ENCODE measurements at places on chromosomes 13 and 19. TPM values are rescaled to one million over a fixed set of nuclear protein-coding genes. Genes with fewer than 3 reads are reported as not detected.

- DNase-seq, result no peak
Measured at GRCh38 chr19:28855216-28855615, 357.7 kb downstream of the UQCRFS1 start.

DNA sequence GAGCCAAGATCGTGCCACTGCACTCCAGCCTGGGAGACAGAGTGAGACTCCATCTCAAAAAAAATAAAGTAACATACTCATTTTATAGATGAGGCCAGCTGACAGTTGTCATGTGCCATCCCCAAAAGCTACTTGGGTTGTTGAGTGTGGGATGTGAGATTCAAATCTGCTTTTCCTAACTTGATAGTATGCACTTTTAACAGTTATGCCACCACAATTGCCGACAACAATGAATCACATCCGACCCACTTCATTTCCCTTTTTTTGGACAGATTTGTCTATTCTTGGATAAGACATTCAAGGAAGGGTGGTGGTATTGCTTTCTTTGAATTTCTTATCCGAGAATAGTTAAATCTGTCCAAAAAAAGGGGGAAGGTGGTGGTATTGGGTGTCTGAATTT lies 16.3 kb upstream of the DNMT1 start:
- no peak for DNase-seq

DNA sequence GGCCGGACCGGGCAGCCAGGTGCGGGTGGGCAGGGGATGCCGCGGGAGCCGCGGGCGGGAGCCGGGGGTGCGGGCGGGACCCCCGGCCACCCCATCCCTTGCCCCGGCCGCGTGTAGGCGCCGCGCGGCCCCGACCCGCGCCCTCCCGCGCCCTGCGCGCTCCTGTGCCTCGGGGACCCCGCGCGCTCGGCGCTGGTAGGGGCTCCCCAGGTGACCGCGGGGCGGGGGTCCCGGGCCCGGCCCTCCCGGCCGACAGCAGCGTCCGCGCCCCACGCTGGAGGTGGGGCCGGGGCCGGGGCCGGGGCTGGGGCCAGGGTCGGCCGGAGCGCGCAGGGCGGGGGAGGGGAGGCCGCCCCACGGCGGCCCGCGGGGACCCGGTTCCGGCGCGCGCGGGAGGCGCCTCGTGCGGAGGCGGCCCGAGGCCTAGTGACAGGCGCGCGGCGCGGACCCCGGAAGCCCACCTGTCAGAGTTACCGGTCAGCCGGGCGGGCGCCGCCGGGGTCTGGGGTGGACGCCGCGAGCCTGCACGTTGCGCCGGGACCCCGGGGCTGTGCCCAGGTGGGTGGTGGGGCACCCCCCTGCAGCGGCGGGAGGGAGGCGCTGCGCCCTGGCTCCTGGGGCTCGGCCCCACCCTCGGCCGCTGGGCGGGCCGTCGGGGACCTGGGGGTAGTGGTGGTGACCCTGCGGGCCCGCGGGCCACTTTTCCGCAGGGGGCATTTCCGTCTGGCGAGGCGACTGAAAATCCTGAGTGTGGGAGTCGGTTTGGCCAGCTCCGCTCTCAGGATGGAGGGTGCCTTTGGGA lies 518 bp downstream of the TFDP1 start:
- peak; percentile 24 for DNase-seq

GRCh38 chr13:36981156-36981743 lies 17.9 kb downstream of the ALG5 start:
- no peak for DNase-seq

DNA sequence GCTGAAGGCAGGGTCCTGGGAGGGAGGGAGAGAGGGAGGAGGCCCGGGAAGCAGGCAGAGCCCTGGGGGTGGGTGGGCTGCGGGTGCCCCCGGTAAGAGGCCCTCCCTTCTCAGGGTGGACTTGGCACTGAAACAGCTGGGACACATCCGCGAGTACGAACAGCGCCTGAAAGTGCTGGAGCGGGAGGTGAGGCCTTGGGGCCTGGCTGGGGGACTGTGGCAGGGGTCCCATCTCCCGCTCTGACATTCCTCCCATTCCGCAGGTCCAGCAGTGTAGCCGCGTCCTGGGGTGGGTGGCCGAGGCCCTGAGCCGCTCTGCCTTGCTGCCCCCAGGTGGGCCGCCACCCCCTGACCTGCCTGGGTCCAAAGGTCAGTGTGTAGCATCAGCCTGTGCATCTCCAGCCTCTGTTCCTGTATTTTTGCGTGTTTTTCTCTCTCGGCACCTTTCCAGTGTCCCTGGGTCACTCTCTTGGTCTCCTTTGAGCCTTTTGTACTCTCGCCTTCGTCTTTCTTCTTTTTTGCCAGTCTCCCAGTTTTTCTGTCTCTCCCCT lies 53.4 kb downstream of the TRPM4 start:
- no peak for DNase-seq

- DNase-seq, result no peak
Measured at GRCh38 chr19:45467115-45467455, 711 bp upstream of the FOSB start.

DNA sequence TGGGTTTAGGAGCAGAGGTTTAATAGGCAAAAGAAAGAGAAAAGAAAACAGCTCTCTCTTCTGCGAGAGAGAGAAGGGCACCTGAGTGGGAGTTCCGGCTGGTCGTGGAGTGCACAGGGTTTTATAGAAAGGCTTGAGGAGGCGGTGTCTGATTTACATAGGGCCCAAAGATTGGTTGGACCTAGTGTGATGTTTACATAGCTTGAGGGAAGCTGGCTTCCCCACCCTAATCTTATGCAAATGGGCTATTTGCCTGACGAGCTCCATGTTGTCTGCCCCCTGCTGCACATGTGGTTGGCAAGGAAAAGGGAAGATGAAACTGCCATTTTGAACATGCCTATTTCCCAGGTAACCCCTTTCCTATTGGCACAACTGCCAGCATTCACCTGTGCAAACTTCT lies 21.5 kb upstream of the MEDAG start:
- DNase-seq, result no peak

DNA sequence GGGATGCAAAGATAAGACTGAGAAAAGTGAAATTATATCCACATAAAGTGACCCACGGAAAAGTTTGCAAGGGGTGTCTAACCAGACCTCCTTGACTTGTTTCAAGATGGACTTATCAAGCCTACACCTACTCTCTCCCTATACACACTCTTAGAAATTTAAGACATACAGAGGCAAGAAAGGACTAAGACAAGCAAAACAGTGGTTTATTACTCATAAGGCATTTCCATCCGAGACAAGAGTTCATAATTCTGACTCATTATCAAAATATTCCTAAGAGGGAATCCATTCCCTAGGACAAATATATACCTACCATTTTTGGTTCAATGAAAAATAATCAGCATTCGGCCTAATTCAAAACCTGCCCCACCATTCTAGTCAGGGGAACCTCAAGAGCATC lies 232.6 kb upstream of the GPC6 start:
- no peak for DNase-seq

DNA sequence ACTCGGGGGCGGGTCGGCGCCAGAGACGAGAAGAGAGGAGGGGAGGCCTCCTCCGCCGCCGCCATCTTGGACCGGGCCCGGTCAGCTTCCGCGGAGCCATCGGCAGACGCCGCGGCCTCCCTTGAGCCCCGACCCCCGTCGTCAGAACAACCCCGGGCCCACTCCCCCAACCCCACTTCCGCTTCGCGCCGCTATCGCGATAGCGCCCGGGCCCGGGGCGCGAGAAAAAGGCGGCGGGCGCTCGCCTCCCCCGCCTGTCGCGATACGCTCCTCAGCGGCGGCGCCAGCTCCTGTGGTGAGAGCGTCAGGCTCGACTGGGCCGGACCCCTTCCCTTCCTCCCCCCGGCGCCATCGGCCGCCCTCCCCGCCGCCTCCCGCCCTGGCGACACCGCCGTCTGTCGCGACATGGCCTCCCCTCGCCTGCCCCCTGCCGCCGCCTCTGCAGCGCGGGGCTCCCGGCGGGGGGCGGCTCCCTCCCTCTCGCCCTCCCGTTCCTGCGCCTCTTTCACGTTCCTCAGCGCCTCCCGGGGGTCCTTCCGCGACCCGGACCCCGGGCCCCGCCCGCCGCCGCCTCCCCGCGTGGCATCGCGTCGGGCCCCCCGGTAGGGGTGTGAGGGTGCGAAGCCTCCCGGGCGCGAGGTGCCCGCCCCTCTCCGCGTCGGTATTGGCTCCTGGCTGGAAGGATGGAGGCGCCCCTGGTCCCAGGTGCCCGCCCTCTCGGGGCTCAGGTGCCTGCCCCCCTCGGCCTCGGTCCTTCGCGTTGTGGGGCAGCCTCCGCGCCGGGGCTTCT lies at the start of gene CNOT3:
TSS of gene CNOT3 (plus strand) at position 64 of the 790 bp plus-strand sequence. CDS start 5,217 bp downstream, outside the sequence.
- DNase-seq, result peak; percentile 36

DNA sequence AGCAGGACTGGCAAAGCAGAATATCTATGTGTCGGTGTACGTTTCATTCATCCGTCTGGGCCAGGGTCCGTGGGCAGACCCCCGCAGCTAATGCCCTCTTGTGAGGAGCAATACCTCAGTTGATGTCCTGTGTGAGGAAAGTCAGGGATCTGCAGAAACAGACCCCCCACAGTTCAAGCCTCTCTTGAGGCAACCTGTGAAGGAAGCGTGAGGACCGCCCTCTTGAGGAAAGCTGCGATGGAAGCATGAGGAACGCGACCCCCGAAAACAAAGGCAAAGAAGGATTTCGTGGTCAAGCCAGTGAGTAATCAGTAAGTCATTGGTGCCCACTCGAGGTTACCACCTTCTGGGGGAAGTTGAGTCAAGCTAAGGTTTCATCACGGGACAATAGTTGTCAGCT lies 20.9 kb upstream of the ZNF83 start:
- DNase-seq, result no peak

GRCh38 chr13:42946927-42947326 lies 45.1 kb downstream of the EPSTI1 start:
- DNase-seq, result no peak

DNA sequence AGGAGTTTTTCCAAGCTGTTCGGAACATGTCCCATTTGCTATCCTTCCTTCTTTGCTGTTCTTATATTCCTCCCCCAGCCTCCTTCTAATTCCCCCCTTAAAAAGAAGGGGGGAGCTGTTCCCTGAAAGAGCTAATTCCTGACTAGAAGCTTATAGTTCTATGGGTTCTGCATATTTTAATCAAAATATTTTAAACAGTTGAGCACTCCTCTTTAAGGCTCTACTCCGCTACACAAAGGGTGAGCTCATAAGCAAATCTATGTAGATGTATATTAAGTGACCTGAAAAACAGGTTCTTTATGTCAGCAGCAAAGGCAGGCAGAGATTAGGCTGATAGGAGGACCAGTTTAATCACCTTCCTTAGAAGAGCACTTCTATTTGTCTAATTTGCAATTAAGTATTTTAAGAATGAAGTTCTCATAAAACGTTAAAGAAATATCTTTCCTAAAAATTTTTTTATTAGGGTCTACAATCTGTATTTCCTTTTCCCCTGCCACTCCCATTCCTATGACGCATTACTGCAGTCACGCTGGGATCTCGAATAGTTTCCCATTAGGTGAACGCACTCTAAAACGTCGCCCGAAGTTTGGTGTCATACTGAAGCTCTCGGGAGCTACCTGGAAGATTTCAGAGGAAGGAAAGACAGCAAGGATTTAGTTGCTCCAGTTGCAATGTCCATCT lies 5.2 kb downstream of the EFNB2 start:
- peak; percentile 34 for DNase-seq

DNA sequence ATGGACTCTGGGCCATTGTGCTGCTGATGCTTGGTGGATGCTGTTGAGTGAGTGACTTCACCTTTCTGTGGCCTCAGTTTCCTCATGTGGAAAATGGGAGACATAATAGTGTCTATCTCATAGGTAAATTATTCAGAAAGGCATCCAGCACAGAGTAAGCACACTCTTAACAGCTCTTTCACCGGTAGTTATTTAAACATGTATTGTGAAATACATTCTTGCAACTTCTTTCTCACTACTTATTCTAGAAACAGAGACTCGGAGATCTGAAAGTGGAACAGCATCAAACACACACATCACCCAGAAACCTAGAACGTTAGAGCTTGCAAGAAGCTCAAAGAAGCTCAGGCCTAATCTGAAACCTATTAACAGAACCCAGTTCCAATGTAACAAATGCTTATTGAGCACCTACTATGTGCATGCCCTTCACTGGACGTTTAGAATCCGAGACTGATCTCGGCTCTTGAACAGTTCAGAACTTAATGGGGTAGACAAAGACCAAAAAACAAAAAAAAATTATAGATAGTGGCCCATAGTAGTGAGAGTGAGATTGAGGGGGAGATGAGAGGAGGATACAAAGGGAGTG lies 4.1 kb downstream of the ZSWIM9 start:
- no peak for DNase-seq

DNA sequence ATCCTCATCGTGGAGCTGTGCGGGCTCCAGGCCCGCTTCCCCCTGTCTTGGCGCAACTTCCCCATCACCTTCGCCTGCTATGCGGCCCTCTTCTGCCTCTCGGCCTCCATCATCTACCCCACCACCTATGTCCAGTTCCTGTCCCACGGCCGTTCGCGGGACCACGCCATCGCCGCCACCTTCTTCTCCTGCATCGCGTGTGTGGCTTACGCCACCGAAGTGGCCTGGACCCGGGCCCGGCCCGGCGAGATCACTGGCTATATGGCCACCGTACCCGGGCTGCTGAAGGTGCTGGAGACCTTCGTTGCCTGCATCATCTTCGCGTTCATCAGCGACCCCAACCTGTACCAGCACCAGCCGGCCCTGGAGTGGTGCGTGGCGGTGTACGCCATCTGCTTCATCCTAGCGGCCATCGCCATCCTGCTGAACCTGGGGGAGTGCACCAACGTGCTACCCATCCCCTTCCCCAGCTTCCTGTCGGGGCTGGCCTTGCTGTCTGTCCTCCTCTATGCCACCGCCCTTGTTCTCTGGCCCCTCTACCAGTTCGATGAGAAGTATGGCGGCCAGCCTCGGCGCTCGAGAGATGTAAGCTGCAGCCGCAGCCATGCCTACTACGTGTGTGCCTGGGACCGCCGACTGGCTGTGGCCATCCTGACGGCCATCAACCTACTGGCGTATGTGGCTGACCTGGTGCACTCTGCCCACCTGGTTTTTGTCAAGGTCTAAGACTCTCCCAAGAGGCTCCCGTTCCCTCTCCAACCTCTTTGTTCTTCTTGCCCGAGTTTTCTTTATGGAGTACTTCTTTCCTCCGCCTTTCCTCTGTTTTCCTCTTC lies 6.3 kb downstream of the MYADM start:
- DNase-seq, result no peak

GRCh38 chr19:4567584-4568071 lies 8.1 kb upstream of the SEMA6B start:
- peak; percentile 73 for DNase-seq

- no peak for DNase-seq
Measured at GRCh38 chr19:55405638-55406037, 1.9 kb downstream of the UBE2S start.

GRCh38 chr19:41362143-41362847 lies 1.7 kb downstream of the B9D2 start:
- peak; percentile 36 for DNase-seq

- no peak for DNase-seq
Measured at GRCh38 chr13:60494296-60494695, 97.3 kb downstream of the TDRD3 start.

HS6ST3 gene
- 0.02 TPM for total RNA-seq

C13orf42 gene
- total RNA-seq, result not detected

CYP4F2 gene
- 3.9 TPM for total RNA-seq

SLC15A1 gene
- total RNA-seq, result 2.4 TPM

PLK5 gene
- not detected for total RNA-seq

WASF3 gene
- total RNA-seq, result 3.2 TPM

COL4A1 gene
- total RNA-seq, result 97.0 TPM

KIR3DL1 gene
- not detected for total RNA-seq

RHPN2 gene
- 78.3 TPM for total RNA-seq

All from colonic mucosa (tissue), 4 donors.